Thymus (tissue), 14 donors: ENCODE measurements at places on chromosomes 1 and 21.

- no peak for DNase-seq
Observed at GRCh38 chr21:15943009-15943666, 213.4 kb downstream of the USP25 start.

GRCh38 chr1:181128592-181129497 is 40.3 kb downstream of the IER5 start:
- no peak for DNase-seq

DNA sequence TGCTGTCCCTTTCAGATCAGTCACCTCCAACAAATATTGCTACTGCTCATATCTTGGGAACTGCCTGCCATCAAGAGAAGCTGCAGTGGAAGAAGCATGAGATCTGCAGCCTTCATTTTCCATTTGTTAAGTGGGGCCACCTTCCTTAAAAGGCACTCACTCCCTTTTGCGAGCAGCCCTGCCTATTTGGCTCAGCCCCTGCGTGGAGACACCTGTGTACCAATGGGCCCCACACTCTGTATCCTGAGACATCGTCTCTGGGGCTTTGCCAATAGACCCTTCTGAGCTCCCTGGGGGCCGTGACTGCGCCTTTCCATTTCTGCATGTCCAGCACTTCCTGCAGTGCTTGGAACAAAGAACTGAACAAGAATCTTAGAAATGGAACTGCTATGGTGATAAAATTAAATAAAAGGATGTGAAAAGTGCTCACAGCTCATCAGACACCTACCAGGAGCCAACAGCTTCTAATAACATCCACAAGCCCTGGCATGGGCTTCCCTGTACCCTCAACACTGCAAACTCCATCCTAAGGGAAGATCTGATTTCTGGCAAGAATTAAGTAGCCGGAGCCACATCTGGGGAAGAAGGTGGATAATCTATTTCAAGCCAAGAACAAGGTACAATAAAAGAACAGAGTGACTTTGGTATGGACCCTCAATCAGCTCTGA is 36.7 kb downstream of the PARP1 start:
- no peak for DNase-seq

DNA sequence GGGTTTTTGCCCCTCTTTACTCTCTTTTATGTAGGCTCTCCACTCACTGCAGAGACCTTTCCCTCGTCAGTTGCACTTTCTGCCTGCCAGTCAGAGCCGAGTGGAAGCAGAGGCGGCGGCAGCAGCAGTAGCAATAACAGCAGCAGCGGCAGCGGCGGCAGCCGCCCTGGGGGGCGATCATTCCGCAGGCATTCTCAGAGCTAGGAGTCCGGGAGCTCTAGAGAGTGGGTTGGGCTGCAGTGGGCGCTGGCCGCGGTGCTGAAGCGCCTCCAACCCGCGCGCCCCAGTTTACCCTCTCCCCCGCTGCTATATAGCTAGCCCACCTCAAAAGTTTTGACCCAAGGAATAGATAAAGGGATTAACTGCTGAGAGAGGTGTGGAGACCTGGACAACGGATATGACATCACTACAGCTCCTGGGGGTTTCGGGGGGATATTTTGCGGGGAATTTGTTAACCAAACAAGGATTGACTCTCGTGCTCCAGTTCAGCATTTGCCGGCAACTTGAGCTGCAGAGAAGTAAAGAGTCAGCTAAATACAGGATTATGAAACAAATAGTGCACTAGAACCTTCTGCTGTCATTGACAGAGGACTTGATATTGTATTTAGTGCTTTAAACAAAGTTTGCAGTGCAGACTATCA is at the start of gene OLFM3:
OLFM3 (minus strand) TSS at position 102 of the 641 bp plus-strand sequence.
- DNase-seq: peak; percentile 0

GRCh38 chr1:51414811-51415210 is 84.4 kb upstream of the TTC39A start:
- no peak for DNase-seq

DNA sequence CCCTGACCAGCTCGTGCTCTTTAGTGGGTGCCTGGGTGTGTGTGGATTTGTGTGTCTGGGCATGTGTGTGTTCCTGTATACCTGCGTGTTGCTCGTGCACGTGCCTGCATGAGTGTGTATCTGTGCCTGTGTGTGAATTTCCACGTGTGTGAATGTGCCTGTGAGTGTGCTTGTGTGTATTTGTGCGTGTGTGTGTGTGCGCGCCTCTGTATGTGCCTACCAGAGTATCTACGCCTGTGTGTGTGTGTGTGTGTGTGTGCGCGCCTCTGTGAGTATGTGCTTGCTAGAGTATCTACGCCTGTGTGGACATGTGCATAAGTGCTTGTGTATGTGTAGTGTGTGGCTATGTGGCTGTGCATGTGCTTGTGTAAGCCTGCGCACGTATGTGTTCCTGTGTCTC is 691 bp upstream of the SELENBP1 start:
- DNase-seq: no peak
